Activated CD4-positive, alpha-beta memory T cell treated with anti-CD3 and anti-CD28 coated beads, Interleukin-2, amount 10 ng/mL, durations not matched to agents 7 days and 5 days (primary cell): ENCODE measurements at places on chromosomes 3 and 15. TPM values are rescaled to one million over a fixed set of nuclear protein-coding genes. Genes with fewer than 3 reads are reported as not detected.

TRH gene
- not detected for total RNA-seq

- DNase-seq: no peak
Observed at GRCh38 chr3:191138937-191139336, 60.1 kb upstream of the OSTN start.

TTBK2 gene
- total RNA-seq: 18.6 TPM

- no peak for DNase-seq
Observed at GRCh38 chr3:94524102-94524919, 461.4 kb downstream of the NSUN3 start.

GRCh38 chr3:37558580-37558979 lies 303.1 kb upstream of the CTDSPL start:
- no peak for DNase-seq

CCR1 gene
- 20.7 TPM for total RNA-seq

DNA sequence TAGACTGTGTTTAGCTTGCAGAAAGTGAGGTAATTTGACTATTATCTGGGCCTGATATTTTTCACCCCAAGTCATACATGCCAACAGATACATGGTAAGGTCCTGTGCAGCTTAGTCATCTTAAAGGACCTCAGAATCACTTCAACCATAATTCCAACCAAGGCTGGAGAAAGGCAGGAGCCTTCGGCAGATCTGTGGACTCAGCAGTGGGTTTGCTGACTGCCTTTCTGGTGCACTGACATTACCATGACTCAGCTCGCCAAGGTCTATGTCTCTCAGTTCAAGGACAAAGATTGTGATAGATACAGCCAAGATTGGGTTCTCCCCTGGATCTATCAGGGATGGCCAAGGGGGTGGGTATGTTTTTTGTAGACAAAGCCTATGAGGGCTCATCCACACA lies 32.7 kb downstream of the LYZL4 start:
- DNase-seq: no peak

DNA sequence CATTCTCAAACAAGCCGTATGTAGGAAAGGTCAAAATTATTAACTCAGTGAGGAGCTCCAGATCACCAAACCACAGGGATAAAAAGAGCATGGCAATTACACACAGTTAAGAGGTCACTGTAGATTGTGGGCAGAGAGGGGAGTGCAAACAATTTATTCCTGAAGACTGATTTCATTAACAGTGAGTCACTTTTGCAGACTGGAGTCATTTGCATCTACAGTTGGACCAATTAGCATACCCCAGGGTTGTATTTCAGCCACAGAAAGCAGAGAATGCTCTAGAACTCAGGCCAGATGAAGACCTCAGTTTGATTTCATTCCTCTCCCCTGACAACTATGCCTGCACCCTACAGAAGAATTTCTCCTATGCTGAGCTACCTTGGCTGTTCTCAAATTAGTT lies 40.1 kb downstream of the SETMAR start:
- no peak for DNase-seq

DNA sequence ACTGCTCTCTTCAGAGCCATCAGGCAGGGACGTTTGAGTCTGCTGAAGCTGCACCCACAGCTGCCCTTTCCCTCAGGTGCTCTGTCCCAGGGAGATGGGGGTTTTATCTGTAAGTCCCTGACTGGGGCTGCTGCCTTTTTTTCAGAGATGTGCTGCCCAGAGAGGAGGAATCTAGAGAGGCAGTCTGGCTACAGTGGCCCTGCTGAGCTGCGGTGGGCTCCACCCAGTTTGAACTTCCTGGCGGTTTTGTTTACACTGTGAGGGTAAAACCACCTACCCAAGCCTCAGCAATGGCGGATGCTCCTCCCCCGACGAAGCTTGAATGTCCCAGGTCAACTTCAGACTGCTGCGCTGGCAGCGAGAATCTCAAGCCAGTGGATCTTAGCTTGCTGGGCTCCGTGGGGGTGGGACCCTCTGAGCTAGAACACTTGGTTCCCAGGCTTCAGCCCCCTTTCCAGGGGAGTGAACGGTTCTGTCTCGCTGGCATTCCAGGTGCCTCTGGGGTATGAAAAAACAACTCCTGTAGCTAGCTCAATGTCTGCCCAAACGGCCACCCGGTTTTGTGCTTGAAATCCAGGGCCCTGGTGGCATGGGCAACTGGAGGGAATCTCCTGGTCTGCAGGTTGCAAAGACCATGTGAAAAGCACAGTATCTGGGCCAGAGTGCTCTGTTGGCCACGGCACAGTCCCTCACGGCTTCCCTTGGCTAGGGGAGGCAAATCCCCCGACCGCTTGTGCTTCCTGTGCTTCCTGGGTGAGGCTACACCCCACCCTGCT lies 21.1 kb upstream of the ST6GAL1 start:
- DNase-seq: peak; percentile 91

DNA sequence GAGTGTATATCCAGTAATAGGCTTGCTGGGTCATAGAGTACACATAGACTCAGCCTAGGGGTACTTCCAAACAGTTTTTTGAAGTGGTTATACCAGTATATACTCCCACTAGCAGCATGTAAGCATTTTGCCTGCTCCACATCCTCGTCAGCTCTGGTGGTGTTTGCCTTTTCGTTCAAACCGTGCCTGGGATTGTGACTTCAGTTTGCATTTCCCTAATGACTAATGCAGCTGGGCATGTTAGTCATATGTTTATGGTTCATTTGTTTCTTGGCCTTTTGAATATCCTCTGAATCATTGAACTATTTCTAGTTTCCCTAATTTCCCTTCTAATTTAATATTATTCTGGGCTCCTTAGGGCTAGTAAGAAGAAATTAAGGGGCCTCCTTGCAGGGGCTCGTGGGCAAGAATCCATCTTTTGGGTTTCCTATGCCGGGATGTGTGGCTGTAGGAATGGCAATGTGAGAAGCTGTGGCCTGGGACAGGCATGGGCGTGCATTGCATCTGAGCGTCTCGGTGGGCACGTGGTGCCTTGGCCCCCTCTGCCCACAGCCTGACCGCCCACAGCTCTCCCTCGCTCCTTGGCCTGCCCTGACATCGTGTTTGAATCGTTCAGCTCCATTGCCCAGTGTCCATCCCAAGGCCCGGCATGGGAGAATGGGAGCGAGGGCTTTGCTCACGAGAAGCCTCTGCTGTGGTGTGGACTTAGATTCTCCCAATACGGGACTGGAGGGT lies 26.4 kb downstream of the FAH start:
- no peak for DNase-seq

DNA sequence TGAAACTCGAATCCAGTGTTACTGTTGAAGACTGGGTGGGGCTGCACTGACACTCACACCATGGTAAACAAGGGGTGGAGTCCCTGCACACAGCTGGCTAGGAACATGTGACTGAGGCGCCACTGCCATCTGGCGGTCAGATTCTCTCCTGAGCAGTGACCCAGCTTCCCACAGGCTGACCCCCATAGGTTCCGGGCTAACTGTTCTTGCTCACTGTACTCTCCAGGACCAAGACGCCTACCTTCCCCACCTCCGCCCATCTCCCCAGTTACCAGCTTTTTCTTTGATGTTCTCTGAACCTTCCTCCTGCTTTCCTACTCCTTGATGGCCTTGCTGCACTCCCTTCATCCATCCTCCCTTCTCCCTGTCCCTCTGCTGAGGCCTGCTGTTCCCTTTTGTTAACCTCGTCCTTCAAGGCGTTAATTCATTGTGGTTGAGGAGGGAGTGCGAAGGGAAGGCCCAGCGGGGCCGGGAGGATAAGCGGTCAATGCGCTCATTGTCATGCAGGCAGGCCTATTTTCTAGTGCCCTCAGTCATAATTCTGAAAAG lies 115.2 kb downstream of the ATP8B4 start:
- peak; percentile 85 for DNase-seq

DNA sequence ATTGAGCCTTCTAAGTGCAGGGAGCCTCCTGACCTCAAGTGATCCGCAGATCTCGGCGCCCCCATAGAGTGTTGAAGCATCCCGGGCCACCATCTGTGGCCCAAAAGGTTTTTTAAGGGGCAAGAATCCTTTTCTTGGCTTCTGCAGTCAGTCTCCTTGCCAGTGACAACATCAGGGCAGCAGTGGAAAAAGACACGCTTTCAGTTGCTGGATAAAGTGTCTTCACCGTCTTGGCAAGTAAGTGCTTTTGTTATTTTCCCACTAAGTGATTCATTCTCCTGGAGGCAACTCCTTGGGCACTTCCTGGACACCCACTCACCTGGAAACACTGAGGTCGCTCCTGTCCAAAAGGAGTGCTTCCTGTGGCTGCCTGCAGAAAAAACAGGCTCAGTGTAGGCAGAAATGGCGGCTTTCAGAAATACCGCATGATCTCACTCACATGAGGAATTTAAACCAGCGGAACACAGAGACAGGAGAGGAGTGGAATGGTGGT lies 71.7 kb upstream of the ABHD2 start:
- DNase-seq: no peak

ARHGEF3 gene
- total RNA-seq: 71.3 TPM

- peak; percentile 54 for DNase-seq
Observed at GRCh38 chr3:38029400-38030125, at the start of gene PLCD1. Gene PLCD1 (minus strand): TSS chr3:38029642. CDS start chr3:38029539, 103 bp downstream.

DNA sequence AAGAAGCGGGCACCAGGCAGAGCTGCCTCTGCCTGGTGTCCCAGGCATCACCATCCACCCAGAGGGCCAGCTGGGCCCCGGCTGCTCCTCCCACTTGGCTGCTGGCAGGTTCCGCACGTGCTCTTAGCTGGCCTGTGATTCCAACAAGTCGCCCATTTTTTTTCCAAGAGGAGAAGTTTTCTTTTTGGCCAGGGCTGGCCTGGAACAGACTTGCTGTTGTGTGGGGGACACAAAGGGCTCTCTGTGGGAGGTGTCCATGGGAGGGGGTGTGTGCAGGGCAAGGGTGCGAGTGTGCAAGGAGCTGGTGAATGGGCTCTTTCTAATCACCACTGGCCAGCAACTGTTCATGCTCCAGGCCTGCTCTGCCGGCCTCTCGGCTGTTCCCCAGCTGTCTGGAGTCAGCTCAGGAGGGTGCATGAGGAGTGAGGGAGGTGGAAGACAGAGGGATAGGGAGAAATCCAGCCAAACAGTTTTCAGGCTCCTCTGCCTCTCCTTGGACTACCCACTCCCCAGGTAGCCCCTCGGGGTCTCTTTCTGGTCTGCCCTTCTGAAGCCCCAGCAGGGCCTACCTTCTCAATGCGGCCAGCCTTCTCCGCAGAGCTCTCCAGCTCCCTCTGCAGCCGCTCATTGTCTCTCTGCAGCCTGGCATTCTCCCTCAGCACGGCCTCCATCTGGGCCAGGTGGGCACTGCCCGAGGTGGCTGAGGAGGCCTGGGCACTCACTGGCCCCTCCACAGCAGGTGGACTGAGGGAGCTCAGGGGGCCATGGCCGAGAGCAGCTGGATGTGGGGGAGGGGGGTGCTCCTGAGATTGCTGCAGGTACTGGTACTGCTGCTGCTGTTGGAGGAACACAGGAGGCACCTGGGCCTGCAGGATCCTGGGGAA lies 7.1 kb downstream of the AMOTL2 start:
- no peak for DNase-seq

GRCh38 chr15:48814286-48814685 lies 3.4 kb upstream of the CEP152 start:
- DNase-seq: no peak

DNA sequence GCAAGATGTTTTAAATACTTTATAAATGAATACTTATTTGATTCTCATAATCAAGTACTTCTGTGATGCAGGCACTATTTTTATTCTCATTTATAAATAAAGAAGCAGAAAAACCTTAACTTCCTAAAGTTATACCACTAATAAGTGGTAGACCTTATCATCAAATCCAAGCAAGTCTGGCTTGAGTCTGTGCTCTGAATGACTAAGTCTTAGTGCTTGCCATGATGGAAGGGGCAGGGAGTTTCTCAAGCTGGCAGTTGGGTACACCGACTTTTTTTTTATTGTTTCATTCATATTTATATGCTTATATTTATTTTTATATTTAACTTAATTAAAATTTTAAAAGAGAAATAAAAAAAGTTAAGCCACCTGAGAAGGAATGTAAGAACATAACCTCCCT lies 23.6 kb downstream of the SLMAP start:
- no peak for DNase-seq

- DNase-seq: no peak
Observed at GRCh38 chr3:114565216-114565615, 271.4 kb downstream of the TIGIT start.

- no peak for DNase-seq
Observed at GRCh38 chr15:100866386-100867330, 13.0 kb upstream of the ALDH1A3 start.
